ENCODE measurements at places on chromosomes 2 and 18.
A peak's percentile ranks its signal among the peaks of the same experiment; 100 is the strongest.

DNA sequence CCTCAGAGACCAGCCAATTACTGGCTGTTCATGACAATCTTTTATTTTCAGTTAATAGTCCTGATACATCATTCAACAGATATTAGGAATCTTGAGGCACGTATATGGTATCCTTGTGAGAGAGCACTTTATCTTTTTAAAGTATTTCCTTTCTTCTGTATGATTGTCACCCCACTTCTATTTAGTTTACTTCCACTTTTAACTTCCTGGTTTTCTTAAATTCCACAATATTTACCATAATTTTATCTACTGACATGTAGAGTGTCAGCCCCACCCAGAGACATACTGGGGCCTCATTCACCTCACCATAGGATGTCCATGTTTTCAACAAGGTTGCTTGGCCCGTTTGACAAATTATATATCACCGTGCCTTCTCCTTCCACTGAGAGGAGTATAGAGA is 182.9 kb upstream of the ID2 start:
- DNase-seq: no peak

DNA sequence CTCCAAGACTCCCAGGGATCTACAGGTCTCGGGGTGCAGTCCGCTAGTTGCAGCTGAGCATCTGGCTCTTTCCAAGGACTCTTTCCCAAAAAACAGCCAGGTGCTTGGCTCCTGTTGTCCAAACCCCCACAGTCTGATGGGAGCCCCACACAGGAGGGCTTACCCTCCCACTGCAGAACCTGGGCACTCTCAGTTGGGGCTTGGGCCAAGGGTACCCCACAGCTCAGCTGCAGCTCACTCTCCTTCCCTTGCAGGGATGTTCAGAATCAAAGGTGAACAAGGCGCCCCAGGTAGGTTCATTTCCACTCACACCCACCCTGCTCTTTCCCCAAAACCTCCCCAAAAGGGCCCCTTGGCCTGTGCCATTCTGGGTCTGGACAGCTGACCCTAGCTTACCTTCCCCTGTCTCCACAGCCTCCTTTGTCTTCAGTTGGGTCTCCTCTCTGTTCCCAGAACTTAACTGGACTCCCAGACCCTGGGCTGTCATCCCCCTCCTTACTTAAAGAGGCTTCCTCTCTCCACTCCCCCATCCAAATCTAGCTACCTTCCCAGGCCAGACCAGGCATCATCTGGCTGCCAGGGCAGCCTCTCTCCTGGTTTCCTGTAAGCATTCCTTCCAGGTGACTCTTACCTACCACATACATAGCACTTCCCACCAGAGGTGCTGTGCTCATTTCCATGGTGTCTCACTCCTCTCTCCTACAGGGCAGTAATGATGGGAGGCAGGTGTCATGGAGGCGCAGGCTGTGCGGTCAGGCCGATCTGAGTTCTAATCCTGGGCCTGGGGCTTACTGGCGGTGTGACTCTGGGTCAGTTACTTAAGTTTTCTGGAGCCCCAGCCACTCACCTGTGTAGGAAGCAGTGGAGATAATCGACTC is 29.5 kb downstream of the MARCO start:
- DNase-seq: no peak

GRCh38 chr2:199405241-199405640 is 52.5 kb downstream of the SATB2 start:
- DNase-seq: no peak

GRCh38 chr18:48293954-48294898 is 115.0 kb downstream of the ZBTB7C start:
- no peak for DNase-seq

- DNase-seq: no peak
These were observed 9.5 kb downstream of the PID1 start for GRCh38 chr2:229261599-229261998.

- peak; percentile 55 for DNase-seq
These were observed 177.9 kb upstream of the NABP1 start for GRCh38 chr2:191499874-191500565.

GRCh38 chr18:36809590-36810381 is 19.0 kb downstream of the TPGS2 start:
- peak; percentile 53 for DNase-seq

DNA sequence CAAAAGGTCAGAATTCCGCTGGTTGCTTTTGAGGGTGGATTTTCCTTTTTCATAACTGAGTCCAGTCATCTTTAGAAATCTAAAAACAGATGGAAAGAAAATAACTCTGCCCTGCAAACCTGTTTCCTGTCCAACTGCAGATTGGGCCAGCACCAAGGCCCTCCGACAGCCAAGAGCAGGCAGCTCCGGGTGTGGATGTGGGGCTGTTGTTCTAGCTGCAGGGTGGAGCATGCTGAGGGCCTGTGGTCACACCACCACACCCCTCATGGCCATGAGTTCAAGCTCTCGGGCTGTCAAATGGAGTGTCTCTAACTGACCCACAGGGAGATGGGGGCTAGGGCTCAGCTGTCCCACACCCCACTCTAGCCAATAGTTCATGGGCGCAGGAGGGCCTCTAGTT is 69.3 kb upstream of the BZW1 start:
- DNase-seq: no peak

GRCh38 chr2:177882501-177882900 is 190.1 kb downstream of the PDE11A start:
- no peak for DNase-seq

- no peak for DNase-seq
These were observed 134.5 kb downstream of the NEDD4L start for GRCh38 chr18:58178511-58178910.

DNA sequence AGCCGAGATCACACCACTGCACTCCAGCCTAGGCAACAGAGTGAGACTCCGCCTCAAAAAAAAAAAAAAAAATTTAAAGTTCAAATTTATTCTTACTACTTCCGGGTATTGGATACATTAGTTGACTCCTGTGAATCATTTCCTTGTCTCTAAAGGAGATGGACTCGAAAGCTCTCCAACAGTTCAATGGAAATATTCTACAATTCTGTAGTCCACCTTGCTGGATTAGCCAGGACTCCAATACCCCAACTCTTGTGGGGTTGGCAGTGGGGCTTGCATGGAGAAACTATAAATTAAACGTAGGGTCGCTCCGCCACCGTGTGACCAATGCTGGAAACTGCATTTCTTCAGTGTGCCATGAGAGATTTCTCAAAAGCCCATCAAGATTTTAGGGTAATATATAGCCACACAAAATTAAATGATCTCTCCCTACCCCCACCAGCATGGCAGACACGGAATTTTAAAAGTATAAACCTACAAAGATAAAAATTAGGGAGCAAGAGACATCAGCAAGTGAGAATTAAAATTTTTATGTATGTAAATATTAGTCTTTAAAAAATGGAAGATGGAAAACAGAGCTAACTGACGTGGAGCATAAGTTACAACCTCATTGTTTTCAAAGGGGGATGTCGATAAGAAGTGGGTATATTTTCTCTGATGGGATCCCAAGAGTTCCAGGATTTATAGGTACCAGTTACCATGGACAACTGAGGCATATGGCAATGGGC is 27.8 kb upstream of the GAREM2 start:
- peak; percentile 40 for DNase-seq

DNA sequence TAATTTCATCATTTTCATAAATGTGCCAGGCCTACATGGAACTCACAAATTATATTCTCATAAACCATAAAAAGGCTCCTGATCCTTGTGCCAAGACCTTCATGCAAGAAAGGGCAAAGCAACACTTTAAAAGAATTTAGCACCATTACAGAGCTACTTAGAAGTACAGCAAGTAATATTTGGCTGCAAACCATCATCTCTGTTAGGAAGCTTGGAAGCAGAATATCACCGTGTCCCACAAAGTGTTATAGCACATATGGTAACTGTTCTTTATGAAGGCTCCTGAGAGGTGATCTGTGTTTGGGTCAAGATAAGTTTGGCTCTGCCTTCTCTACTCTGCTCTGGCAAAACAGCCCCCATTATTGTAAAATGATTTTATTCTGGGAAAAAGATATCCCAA is 59.7 kb upstream of the KCNJ3 start:
- DNase-seq: no peak

GRCh38 chr2:33241581-33241980 is 234.9 kb upstream of the RASGRP3 start:
- DNase-seq: peak; percentile 100

DNA sequence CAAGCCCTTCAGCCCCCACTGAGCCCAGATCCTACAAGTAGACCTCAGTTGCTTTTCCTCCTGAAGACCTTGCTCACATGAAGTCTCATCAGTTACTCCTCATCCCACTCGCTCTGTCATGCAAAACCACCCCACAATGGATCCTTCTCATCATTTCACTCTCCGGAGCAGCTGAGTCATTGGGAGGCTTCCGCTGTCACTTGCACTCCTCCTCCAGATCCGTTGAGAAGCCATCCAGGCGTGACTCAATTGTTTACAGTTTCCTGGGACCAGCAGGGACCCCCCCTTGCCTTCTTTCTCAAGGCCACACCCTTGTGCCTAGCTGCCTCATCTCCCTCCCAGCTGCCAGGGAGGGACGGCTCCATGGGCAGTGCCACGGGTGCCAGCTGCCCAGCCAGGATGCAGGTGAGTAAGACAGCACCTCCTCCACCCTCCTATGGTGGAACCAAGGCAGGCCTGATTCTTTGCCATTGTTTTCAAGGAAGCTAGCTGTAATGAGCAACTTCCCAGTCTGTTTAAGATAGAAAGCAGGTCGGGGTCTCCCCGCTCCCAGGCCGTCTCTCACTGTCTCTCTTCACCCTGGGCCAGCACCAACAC is 16.3 kb downstream of the GPR55 start:
- no peak for DNase-seq

- DNase-seq: no peak
These were observed 29.8 kb upstream of the ZNF385B start for GRCh38 chr2:179891237-179891636.

DNA sequence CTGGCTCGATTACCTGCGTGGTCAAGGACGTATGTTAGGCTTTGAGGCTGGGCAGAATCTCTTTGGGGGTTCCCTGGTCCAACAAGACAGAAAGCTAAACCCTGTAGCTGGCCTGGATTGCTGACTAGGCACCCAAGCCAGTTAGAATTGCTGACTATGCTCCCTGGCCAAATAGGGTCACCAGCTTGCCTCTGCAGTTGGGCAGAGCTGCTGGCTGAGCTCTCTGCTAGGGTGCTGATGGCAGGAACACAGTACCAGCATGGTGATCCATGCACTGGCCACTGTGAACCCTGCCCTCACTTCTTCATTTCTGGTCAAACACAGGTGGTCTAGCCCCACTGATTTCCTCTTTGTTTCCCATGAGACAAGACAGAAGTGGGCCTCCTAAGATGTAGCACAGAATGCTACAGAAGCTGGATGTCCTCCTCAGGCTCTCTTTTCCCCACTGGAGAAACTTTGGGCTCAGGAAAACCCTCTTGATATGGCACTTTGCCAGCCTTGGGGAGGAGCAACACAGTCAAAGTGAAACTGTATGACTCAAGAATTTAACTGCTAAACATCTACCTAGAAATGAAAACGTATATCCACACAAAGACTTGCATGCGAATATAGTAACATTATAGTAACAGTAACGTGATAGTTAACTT is 20.8 kb downstream of the SP140L start:
- DNase-seq: no peak

DNA sequence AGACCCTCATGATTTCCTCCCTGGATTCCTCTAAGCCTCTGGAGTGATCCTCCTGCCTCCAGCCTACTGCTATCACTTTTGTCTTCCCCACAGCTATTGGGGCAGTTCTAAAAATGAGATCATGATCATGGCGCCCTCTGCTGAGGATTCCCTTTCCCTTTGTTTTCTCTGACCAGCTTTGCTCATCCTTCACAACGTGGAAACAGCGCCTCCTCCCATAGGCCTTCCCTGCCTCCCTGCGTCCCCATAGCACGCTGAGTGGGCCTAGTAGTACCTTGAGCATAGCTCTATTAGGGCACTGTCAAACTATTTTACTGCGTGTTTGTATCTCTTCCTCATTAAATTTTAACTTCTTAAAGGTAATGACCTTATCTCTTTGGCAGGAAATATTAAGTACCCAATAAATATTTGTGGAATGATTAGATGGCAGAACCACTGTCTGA is 207.0 kb upstream of the FANCL start:
- peak; percentile 62 for DNase-seq

DNA sequence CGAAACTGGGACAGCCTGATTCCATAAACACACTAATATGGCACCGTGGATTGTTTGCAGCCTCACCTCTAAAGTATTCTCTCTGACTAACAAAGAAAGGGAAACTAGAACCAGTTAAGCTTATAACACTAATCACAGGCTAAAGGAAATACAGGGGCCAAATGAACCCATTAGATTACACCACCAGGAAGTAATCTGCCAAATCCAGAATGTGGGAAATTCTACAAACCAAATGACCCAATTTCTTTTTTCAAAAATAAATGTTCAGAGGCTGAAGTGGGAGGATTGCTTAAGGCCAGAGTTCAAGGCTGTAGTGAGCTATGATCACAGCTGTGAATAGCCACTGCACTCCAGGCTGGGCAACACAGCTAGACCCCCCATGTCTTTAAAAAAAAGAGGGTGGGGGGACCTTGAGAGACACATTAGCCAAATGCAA is 1.5 kb upstream of the MPPE1 start:
- no peak for DNase-seq

- no peak for DNase-seq
These were observed 334.0 kb downstream of the TRIB2 start for GRCh38 chr2:13050764-13051163.

DNA sequence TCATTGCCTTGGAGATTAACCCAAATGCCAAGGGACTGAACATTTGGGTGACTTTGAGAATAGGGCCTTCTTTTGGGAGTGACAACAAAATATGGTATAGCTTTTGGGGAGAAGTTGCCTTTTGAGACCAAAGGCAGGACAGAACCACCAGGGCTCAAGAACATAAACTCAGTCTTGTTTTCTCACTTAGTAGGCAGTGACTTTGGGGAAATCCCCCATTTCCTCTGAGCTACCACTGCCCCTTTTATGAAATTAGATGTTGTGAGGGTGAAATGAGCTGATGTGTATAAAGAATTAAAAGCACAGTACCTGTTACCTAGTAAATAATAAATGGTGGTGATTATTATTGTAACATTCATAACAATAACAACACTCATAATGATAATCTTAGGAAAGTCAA is 36.5 kb downstream of the GPD2 start:
- no peak for DNase-seq

- DNase-seq: no peak
These were observed 17.1 kb upstream of the SLC39A10 start for GRCh38 chr2:195639959-195640358.

DNA sequence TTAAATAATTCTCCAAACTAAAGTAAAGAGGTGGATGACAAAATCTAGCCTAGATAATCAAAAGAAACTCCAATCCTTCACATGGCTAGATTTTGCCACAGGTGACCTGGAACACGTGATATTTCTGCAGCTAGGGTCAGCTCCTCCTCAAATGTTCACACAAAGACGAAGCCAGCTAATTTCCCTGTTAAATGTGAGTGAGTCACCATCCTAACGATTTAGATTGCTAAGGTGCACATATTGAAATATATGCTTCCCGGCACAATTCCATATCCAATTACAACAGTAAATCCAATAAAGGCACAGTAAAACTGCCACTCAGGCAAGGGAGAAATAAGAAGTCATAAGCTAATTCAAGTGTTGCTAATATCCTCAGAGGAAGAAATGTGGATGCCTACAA is 28.7 kb downstream of the IKZF2 start:
- no peak for DNase-seq
